Placental epithelial cell (primary cell): ENCODE measurements at places on chromosomes 16 and 17. TPM values are rescaled to one million over a fixed set of nuclear protein-coding genes. Genes with fewer than 3 reads are reported as not detected.

The KRTAP3-1 gene
- total RNA-seq: not detected in 2 replicates

The SLC47A1 gene
- total RNA-seq: not detected in 2 replicates

The TPSD1 gene
- not detected in 2 replicates for total RNA-seq

The KRT20 gene
- not detected in 2 replicates for total RNA-seq

The CEP112 gene
- 3.1 and 11.0 TPM in 2 replicates for total RNA-seq

The LLGL2 gene
- total RNA-seq: 11.4 and 18.0 TPM in 2 replicates

The SMIM5 gene
- total RNA-seq: 1.3 and 5.1 TPM in 2 replicates

The PPL gene
- total RNA-seq: 14.2 and 33.4 TPM in 2 replicates

The CMTM2 gene
- total RNA-seq: not detected in 2 replicates

The MYH13 gene
- not detected in 2 replicates for total RNA-seq

The CCL4 gene
- not detected in 2 replicates for total RNA-seq

The TUBB3 gene
- 85.2 and 182 TPM in 2 replicates for total RNA-seq

The CLEC10A gene
- total RNA-seq: not detected in 2 replicates

The HBZ gene
- not detected in 2 replicates for total RNA-seq

The ZNHIT3 gene
- total RNA-seq: 21.5 and 36.5 TPM in 2 replicates

The SLC13A2 gene
- not detected in 2 replicates for total RNA-seq

The CD79B gene
- not detected in 2 replicates for total RNA-seq

The C16orf74 gene
- total RNA-seq: 11.8 and 29.0 TPM in 2 replicates

The CD300H gene
- total RNA-seq: not detected in 2 replicates

The CDRT4 gene
- total RNA-seq: 0.87 and 5.9 TPM in 2 replicates

The TIMP2 gene
- total RNA-seq: 64.5 and 73.0 TPM in 2 replicates

The CMTM4 gene
- total RNA-seq: 9.8 and 17.1 TPM in 2 replicates

The HSPB9 gene
- not detected in 2 replicates for total RNA-seq

The UQCRC2 gene
- total RNA-seq: 146 and 147 TPM in 2 replicates
